ENCODE measurements at places on chromosomes 16 and 17. TPM values are rescaled to one million over a fixed set of nuclear protein-coding genes. Genes with fewer than 3 reads are reported as not detected.

Gene SDR42E2
- not detected for total RNA-seq

- no peak for DNase-seq
Measured at GRCh38 chr17:77178050-77178449, 37.3 kb downstream of the SEC14L1 start.

Gene RAP1GAP2
- 2.0 TPM for total RNA-seq

- DNase-seq = no peak
Measured at GRCh38 chr16:65318590-65319257, 196.9 kb upstream of the CDH11 start.

DNA sequence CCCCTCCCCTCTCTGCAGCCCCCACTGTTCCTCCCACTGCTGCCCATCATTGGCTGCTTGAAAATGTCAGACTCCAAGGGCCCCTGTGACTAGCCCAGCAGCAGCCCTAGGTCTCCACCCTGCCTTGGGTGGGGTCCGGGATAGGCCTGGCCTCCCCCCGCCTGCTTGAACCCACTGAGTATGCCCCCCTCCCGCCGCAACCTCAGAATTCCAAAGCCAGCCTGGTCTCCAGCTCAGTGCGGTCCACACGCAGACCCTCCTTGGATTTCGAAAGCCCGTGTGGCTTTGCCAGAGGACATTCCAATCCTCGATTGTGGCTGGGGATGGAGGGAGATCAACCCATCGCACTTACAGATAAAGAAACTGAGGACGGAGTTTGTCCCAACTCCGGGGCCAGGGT lies 6.4 kb downstream of the DPEP1 start:
- DNase-seq = no peak

GRCh38 chr17:36529121-36529520 lies 5.5 kb downstream of the MYO19 start:
- DNase-seq = no peak

Measured in psoas muscle (tissue), 8 donors.